ENCODE measurements at places on chromosomes 2 and 18.
A peak's percentile ranks its signal among the peaks of the same experiment; 100 is the strongest.

GRCh38 chr2:166134252-166135151 lies 6.7 kb upstream of the SCN1A start:
- DNase-seq = no peak

GRCh38 chr18:79453816-79454735 lies 58.3 kb downstream of the NFATC1 start:
- no peak for DNase-seq

GRCh38 chr2:60357996-60358395 lies 195.5 kb downstream of the BCL11A start:
- no peak for DNase-seq

DNA sequence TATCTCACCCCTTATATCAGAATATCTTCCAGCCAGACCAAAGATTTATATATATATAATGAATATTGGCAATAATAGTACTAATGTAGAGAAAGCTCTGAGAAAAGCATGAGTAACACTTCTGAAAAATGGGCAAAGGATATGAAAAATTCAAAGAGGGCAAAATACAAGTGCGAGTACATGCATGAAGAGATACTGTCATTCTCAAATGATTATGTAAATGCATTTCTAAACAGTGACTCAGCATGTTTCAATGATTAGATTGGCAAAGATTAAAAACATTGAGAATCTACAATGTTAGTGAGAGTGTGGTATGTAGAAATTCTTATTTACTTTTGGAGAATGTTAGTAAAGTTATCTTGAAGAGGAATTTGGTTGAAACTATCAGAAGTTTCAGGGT lies 118.3 kb upstream of the NEDD4L start:
- no peak for DNase-seq

GRCh38 chr18:62578980-62579511 lies 56.2 kb downstream of the ZCCHC2 start:
- no peak for DNase-seq

GRCh38 chr2:140841141-140841540 lies 1289.7 kb downstream of the LRP1B start:
- no peak for DNase-seq

DNA sequence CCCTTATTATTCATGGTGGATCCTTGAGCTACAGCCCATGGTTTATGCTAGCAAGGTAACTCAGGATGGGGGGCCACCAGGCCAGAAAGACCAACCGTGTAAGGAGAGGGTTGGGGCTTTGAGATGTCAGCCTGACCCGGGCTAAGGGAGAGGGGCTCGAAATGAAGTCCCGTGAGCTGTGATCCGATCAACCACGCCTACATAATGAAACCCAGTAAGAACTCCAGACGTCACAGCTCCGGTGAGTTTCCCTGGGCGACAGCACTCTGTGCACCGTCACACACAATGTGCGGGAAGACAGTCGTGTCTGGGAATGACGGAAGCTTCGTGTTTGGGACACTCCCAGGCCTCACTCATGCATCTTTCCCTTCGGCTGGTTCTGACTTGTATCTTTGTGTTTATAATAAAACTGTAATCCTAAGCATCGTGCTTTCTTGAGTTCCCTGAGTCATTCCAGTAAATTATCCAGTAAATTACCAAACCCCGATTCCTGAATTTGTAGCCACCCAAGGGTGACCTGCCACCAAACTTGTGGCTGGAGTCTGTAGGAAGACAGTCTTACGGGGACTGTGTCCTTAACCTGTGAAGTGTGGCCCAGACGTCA lies 44.2 kb downstream of the CYP27C1 start:
- DNase-seq = no peak

DNA sequence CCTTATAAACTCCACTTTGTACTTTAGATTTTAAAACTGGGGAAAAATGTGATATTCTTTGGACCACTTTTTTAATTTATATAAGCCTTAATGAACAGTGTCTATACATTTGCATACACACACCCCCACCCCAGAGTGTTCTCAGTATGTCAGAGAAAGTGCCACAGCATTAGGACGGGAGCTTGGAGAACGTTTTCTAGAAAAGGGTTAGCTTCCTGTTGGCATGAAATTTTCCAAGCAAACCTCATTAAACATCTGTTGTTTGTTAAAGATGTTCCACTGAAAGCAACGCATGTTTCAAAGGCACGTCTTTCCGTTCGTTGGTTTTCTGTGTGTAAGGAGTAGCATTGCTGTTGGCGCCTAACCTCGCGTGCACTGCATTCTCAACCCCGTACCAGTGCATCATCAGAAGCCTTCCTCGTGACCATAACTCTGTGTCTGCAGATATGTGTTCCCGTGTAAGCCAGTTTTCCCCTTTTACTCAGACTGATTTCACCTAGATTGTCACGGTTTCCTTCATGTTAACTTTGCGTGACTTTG lies 228.5 kb downstream of the ALPK2 start:
- DNase-seq = no peak

DNA sequence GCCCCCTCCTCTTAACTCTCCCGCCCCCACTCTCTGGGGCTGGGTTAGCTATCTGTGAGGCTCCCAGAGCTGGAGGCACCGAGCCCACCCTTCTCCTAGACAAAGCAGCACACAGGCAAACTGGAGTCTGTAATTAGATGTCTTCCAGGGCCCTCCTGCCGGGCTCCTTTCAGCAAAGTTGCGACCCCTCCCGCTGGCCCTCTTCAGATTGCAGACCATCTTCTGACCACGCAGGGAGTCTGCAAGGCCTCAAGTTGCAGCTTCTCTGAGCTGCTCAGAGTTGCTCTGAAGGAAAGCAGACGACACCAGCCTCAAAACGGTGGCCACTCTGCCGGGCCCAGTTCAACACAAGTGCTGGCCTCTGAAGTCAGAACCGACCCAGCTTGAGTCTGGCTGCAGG lies 228.4 kb upstream of the COPS8 start:
- no peak for DNase-seq

GRCh38 chr2:24943427-24944053 lies 23.5 kb upstream of the ADCY3 start:
- DNase-seq = no peak

DNA sequence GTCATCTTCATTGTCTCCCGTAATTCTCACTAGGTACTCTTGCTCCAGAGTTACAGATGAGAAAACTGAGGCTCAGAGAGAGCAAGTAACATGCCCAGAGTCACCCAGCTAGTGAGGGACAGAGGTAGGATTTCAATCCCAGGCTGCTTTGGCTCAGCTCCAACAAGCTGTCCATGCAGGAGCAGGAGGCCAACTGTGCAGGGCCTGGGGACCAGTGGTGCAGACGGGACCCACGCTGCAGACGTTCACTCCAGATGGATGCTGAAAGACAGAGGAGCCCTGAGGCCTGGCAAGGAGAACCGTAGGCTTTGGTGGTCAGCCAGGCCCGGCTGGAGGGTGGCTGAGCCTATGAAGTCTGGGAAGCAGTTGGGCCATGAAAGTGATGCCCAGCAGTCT lies 102.6 kb downstream of the MCFD2 start:
- DNase-seq = no peak

DNA sequence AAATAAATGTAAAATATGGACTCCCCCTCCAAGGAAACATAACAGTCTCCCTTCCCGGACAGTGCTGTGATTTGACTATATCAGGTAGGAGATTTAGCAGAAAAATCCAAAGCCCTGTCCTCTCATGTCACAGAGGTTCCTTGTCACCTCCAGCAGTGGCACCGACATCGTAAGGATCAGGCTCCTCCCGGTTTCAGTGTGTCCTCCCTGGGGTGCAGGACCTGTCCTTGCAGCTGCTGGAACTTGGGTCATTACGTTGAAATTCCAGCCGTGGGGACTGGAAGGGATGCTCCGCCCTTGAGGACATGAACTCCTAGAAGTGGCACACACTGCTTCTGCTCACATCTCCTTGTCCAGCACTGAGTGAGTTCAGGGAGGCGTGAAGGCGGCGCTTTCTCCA lies 101.1 kb upstream of the ODC1 start:
- no peak for DNase-seq

GRCh38 chr2:159035790-159036411 lies 67.5 kb downstream of the TANC1 start:
- DNase-seq = no peak

DNA sequence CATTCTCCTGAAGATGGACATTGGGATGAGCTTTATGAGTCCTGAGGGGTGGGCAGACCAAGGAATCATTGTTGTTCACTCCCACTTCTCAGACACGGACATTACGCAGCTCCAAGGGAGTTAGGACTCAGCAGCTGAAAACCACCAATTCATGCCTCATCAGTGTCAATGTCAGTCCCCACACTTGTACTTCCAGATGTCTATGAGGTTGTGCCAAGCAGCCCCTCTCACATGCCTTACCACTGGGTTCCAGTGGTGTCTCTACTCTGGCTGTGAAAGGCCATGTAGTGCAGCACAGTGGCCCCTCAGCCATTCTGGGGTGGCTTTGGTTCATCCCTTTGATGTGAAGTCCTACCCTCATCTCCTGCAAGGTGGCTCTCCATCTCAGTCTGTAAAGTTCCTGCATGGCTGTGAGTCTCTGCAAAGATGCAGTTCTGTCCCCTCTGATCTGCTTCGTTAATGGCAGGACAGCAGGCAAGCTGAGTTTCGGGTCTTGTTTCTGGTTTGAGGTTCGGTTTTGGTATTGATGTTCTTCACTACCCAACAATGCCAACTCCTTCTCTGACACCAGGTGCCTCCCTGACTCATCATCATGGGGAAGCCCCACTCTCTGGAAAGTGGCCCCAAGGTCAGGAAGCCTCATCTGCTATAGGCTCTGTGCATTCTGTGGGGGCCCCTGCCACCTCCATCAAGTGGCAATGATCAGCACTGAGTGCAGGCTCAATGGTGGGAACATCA lies 14.0 kb upstream of the COL6A3 start:
- peak; percentile 66 for DNase-seq

GRCh38 chr18:77702686-77703085 lies 453.0 kb downstream of the GALR1 start:
- no peak for DNase-seq

DNA sequence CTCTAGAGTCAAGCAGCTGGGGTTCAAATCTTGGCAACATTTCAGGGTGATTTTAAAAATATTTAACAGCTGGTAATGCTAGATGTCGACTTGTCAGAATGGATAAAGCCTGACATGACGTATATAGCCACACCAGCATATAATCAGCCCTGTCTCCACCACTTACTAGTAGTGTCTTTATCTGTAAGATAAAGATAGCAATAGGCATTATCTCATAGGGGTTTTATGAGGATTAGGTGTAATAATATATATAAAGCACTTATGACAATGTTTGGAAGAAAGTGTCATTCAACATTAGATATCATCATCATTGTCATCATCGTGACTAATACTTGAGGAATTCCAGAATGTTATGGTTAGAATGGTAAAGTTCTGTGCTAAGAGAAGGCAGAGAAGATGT lies 369.0 kb upstream of the CWC22 start:
- DNase-seq = no peak

DNA sequence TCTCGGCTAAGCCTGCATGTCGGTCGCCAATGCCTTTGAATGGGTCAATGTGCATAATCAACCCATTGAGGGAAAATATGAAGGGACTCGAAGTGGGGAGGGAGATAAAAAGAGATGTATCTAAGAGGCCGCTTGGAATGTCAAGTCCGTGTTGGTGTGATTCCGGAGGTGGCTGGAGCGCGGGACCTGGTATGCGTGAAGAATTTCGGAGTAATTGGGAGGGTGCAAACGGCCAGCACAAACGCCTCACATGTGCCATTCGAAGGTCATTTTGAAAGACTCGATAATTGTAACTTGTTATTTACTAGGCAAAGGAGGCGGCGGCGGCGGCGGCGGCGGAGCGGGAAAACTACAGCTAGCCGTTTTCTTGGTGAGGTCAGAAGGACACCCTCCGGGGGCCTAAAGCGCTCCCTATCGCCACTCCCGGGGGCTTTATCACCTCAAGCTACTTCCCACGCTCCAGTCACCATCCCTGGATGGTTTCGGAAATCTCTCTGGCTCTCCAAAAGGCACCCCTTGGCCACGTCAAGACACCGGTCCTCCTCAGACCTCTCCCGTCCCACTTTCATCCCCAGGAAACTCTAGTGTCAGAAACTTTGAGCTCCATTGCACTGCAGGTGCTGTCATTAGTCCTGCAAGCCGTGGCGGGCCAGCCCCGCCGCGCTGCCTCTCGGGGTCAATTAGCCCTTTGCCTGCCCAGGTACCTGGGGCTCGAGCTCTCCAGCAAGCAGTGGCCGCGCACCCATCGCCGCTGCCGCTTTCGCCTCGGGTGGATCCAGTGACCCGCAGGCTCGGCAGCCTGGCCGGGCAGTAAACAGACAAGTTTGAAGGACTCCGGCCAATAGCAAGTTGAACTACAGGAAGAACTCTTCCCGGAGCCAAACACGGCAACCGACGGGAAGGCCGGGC lies 1.5 kb downstream of the ERBB4 start:
- no peak for DNase-seq

- DNase-seq = no peak
Observed at GRCh38 chr2:150136401-150136800, 351.1 kb downstream of the RND3 start.

GRCh38 chr18:68555879-68556301 lies 159.0 kb downstream of the TMX3 start:
- no peak for DNase-seq

GRCh38 chr18:8373486-8373885 lies 235.8 kb upstream of the RAB12 start:
- no peak for DNase-seq

DNA sequence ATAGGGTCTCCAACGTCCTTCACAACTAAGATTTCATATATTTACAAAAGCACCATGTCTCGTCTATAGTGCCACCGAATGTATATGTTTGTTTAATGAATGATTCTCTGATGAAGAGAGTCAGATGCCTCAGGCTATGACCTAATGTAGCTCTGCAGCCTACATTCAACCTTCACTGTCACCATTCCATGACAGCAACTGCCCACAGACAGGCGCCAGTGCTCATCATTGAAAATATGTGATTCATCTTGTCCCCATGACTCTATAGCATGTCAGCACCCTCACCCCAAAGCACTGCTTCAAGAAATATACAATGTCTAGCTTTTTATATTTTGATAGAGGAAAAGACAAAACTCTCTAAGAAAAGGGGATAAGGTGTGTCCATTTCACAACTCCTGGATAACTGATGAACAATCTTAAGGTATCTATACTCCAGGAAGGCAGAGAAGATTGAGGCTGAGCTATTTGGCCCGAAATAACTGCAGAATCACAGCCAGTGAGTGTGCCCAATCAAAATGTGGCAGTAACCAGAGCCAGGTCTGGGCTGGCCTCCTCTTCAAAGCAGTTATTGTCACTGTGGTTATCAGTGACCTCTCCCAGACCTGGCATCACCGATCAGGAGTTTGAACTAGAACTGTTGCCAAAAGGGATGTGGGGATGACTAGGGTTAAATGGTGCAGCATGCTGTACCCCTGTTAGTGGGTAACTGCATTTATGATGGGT lies 246.6 kb downstream of the SETBP1 start:
- no peak for DNase-seq

DNA sequence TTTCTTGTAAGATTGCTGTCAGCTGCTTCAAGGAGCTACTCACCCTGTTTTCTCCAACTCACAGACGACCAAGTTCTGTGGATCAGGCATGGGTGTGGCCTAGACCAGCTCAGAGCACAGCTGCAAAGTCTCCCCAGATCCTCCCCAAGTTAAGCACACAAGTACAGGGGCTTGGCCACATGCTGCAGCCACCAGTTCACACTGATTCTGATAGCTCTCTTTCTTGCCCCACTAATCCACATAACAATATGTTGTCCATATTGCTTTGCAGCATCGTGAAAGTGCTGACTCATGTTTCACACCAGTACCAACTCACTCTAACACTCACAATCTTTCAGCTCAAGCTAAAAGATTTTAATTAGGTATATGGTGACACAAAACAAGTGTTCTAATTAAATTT lies 437.0 kb downstream of the PARD3B start:
- no peak for DNase-seq

Measured in activated T-helper 9 cell treated with anti-CD3 and anti-CD28 coated beads, Interleukin-2, amount 50 U/mL, for 16 hours (primary cell).